ENCODE measurements at places on chromosomes 3 and 15. TPM values are rescaled to one million over a fixed set of nuclear protein-coding genes. Genes with fewer than 3 reads are reported as not detected.

The IQCH gene
- total RNA-seq: 1.1 TPM

The RSL24D1 gene
- 20.5 TPM for total RNA-seq

The RGMA gene
- total RNA-seq: 0.31 TPM

The WDR72 gene
- 24.7 TPM for total RNA-seq

The SLC51A gene
- total RNA-seq: 23.1 TPM

The CPLX3 gene
- not detected for total RNA-seq

The FBXW12 gene
- not detected for total RNA-seq

The FAIM gene
- 5.9 TPM for total RNA-seq
